ENCODE measurements at places on chromosomes 1 and 21.

DNA sequence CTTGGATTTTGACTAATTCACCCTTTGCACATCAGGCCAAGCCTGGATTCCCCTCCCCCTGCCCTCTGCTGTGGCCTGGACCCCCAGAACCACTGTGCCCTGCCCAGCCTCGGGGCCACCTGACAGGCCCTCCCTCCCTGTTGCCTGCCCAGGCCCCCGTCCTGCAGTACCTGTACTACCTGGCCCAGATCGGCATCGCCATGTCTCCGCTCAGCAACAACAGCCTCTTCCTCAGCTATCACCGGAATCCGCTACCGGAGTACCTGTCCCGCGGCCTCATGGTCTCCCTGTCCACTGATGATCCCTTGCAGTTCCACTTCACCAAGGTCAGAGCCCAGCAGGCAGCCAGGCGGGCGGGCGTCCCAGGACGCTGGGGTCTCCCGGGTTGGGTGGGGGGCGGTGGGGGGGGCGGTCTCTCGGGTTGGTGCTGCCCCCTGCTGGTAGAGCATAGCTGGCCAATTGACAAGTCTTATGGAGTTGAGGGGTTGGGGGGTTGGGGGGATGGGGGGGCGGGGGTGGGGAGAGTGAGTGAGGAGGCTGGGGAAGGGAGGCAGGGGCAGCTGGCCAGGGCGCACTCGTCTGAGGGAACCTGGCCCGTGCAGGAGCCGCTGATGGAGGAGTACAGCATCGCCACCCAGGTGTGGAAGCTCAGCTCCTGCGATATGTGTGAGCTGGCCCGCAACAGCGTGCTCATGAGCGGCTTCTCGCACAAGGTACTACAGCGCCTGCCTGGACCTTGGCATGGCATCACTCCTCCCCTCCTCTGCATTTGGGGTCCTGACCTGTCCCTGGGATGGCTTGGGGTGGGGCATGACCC lies 10.7 kb downstream of the AMPD2 start:
- no peak for DNase-seq

DNA sequence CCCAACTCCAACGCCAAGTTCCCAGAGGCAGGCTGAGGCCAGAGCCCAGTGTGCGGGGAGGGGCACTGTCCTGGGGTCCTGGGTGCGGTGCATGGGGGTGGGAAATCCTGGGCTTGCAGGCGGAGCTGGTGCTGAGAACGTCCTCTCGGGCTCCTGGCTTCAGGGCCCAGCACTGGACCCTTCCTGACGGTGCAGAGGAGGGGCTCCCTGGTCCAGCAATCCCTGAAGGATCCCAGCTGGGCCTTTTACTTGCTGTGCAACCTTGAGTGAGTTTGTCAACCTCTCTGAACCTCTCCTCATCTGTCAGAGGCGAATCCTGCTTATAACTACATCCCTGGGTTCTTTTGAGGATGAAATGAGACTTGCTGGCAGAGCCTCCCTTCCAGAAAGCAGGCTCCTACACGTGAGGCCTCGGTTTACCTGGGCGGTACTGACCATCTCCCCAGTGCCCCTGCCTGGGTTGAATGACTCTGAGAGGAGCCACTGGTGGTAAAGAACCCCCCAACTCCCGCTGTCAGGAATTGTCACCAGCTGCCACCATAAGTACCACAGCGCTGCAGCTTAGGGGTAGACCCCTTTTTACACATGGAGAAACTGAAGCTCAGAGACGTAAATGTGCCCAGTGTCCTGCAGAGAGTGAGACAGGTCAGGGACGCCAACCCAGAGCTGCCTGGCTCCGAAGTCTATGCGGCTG lies 77.3 kb downstream of the DHRS3 start:
- no peak for DNase-seq

DNA sequence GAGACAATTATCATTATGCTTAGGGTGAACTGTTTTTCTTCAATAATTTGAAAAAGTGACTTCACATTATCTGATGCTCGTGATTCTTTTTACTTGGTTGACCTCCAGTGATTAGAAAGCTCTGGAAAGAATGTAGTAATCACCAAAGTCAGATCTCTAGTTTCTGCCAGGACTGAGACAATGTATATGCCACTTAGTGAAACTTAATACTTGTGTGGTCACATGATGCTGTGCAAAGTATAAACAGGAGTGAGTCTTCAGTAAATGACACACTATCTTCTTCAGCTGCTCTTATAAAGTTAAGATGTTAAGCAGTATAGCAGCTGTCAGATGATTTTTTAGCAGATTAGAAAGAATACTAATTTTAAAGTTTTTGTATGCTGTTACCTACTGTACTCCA lies 17.2 kb downstream of the VCAM1 start:
- DNase-seq: no peak

GRCh38 chr1:243726806-243727502 lies 123.1 kb downstream of the AKT3 start:
- DNase-seq: no peak

DNA sequence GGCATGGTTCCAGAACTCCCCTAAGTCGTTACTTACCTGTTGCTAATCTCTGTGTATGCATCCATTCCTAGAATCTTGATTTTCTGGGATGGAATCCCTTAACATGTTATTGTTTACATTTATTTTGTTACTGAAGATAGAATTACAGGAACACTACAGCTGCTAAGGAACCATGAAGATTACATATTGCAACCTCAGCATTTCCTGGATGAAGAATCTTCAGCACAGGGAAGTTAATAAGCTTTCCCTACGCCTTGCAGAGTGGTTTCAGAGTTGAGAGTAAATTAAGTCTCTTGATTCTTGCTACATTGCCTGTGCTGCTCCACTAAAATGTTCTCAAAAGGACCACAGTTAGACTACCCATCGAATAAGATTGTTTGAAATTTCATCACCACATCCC lies 31.4 kb upstream of the GBP6 start:
- DNase-seq: no peak

DNA sequence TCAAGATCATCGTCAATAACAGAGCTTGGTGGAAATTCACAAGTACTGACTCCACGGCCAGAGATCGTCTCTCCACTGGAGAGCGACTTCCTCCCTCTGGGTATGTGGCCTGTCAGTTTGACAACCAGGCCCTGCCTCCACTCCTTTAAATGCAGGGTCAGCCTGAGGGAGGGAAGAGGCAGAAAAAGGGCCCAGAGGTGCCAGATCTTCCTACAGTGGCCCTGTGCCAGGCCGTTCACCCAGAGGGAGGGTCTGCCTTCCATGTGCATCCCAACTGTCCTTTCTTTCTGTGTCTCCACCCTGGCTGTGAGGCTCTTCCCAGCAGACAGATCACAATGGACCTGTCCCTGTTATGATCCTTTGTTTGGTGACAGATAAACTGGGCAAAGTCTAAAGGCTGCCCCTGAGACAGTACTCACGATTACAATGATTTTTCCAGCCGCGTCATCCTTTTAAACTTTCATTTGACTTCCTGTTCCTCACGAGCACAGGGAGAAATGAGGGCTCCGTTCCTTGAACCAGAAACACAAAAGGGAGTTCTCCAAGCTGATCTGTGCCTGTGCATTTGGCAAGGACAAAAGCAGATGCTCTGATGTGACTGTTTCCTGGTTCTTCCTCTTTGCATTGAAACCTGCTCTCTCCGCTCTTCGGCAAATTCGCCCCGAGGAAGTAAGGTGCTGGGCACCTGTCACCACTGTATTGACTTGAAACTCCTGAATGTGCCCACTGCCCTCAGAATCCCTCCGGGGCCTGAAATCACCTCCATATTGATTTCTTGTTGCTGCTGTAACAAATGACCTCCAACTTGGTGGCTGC lies 126.7 kb downstream of the PGBD5 start:
- DNase-seq: no peak

- no peak for DNase-seq
These were observed 308.7 kb downstream of the TTLL7 start for GRCh38 chr1:83689921-83690868.

- DNase-seq: peak; percentile 51
These were observed 21.3 kb downstream of the TMCC2 start for GRCh38 chr1:205248793-205249601.

DNA sequence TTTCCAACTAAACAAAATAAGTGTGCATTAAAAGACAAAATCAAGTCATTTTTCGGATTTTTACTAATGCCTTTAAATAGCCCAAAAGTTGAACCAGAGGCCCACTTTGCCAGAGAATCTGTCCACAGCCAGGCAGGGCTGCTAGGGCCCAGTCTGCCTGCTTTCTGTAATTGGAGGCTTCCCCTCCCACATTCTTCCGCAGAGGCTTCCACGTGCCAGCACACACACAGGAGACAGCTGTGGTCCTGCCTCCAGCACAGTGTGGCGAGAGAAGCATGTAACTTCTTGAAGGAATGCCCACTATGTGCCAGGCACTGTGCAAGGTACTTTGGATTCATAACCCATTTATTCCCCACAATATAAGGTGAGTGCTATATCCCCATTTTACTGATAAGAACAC lies 11.3 kb upstream of the PDZK1IP1 start:
- no peak for DNase-seq

DNA sequence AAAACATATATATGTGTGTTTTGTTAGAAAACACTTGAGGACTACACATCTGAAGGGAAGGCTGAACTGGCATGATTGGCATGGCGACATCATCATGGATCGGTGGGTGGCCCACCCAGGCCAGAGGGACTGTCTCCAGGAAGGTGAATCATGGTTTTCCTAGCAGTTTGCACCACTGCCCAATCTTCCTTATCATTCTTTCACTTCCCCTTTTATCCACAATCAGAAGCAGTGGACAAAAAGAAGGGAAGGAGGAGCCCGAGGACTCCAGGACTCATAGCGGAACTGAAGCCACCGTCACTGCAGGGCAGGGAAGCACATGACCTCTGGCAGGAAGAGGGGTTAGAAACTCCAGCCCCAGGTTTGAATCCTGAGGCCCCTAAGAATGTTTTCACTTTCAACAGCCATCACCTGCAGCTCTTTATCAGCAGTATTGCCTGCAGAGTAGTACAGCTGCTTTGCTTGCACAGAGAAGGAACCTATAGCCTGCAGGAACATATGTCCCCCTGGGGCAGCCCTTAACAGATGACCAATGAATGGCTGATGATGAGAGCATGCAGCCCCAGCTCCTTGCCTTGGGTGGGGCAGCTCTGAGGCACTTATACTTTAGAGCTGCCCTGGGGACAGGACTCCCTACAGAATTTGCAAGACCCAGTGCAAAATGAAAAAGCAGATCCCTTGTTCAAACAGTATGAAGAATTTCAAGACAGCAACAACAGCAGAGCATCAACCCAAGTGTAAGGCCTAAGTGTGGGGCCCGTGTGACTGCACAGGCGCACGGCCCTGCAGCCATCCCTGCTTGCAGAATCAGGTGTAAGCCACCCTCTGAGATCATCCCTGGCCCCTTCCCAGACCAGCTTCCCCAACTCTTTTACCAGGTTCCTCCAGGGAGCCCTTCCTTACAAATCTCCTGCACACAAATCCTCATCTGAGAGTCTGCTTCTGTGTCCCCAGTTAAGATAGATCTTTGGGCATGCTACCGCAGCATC lies 241.8 kb upstream of the IRF2BP2 start:
- peak; percentile 17 for DNase-seq

- DNase-seq: peak; percentile 34
These were observed 119.5 kb downstream of the EPHB2 start for GRCh38 chr1:22830041-22830566.

DNA sequence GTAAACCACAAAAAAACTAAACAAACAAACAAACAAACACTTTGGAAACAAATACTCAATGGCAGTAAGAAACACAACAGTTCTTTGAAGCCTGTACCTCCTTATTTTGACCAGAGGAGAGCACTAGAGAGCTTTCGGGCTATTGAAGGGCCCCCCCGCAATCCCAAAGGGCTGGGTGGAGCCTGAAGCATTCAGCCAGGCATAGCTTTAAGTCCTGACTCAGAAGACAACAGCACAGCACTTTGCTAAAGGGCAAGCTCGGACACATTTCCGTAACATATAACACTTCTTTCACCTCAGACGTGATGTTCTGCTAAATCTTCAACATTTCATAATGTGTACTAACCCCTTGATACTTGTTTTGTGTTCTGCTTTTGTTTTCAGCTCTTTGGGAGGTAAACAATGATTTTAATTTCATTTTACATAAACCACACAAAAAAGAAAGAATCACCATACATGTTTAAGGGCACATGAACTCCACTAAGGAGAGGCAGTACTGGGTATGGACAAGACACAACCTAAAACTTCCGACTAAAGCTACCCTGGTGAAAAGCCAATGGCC lies 9.7 kb upstream of the SHCBP1L start:
- DNase-seq: peak; percentile 89

DNA sequence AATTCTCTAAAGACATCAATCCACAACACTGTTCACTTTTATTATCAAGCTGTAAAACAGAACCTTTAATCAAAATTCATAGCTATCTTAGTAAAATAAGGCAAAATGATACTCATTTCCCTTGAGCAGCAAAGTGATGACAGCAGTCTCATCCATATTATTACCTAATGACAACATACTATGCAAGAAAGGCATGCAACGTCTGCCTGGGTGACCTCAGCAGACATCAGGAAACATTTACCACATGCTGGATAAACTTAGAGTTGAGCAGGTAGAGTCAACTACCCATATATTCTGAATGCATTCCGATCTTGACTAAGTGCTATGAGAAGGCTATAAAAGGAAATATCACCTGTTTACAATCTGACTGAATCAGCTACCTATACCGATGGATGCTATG lies 145.1 kb downstream of the SIPA1L2 start:
- DNase-seq: no peak

DNA sequence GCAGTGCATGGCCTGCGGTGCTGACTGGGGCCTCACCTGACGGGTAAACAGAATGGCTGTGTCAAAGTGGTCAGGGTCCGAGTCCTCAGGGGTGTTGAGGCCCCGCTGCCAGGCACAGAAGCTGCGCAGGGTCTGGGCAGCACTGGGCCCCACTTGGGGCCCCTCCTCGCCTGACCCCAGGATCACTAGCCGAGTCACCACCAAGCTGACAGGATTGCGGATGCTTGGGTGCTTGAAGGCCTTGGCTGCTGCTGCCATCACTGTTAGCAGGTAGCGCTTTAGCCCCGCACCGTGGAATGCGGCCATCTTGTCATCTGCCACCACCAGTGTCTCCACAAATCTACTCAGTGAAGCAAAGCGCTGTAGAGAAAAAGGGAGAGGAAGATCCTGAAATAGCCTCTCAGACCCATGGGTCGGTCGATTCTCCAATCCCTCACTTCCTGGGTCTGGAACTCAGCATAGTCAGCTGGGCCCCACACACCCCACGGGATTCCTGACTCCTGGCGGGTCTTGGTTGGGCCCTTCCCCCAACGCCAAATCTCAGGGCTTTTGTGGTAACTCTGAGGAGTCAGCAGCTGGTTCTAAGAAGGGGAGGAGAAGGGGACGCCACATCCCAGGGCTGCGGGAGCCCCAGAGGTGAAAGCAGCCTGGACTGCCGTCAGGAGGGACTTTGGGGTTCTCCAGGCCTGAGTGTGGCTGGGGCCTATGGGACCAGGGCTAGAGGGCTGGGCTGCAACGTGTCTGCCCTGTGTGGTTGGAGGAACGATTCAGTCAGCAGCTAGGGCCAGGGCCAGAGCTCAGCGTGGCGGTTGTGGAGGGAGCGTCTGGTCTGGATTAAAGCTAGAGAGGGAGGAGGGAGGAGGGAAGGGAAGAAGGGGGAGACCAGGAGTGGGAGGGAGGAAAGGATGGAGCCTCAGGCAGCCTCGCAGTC lies 2.1 kb downstream of the ADAMTS4 start:
- DNase-seq: peak; percentile 24

Measured in hippocampal formation (tissue), 2 donors.